ENCODE measurements at places on chromosomes 3 and 15.

- DNase-seq = no peak
Measured at GRCh38 chr3:27356976-27357375, 12.2 kb downstream of the NEK10 start.

DNA sequence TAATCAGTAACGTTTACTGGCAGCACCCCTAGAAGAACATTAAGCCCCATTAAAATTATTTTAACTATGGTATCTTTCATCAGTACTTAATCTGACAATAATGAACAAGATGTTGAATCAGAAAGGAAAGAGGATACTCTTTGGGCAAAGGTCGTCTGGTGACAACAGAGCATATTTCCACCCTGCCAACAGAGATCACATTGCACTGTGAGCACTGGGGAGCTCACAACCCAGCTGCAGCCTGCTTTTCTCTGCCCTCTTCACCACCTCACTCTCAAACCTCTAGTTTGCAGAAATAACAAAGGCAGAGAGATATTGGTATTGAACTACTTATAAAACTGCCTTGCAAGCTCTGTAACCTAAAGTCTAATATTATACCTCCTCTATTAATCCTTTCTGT lies 130.0 kb downstream of the FBN1 start:
- DNase-seq = no peak

DNA sequence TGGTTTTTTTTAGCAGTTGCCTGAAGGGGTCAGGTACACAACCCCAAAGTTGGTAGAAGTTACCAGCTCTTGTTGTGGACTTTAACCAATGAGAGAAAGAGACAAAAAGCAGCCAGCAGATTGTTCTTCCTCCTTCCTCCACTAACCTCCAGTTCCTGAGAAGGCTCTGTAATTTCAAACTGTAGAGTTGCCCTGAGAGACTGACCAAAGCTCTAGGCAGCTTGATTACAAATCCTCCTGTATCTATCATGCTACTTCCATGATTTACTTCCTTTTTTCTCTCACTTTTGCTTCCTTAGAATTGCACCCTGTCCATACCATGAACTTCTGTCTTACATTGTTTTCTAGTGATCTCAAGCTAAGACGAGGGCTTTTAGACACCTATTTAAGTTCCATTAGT lies 29.2 kb downstream of the NSUN3 start:
- DNase-seq = no peak

- DNase-seq = no peak
Measured at GRCh38 chr3:77726517-77726916, 686.6 kb downstream of the ROBO2 start.

- no peak for DNase-seq
Measured at GRCh38 chr3:127475975-127476705, 114.4 kb downstream of the TPRA1 start.

GRCh38 chr15:83809345-83809744 lies 155.4 kb downstream of the ADAMTSL3 start:
- no peak for DNase-seq

DNA sequence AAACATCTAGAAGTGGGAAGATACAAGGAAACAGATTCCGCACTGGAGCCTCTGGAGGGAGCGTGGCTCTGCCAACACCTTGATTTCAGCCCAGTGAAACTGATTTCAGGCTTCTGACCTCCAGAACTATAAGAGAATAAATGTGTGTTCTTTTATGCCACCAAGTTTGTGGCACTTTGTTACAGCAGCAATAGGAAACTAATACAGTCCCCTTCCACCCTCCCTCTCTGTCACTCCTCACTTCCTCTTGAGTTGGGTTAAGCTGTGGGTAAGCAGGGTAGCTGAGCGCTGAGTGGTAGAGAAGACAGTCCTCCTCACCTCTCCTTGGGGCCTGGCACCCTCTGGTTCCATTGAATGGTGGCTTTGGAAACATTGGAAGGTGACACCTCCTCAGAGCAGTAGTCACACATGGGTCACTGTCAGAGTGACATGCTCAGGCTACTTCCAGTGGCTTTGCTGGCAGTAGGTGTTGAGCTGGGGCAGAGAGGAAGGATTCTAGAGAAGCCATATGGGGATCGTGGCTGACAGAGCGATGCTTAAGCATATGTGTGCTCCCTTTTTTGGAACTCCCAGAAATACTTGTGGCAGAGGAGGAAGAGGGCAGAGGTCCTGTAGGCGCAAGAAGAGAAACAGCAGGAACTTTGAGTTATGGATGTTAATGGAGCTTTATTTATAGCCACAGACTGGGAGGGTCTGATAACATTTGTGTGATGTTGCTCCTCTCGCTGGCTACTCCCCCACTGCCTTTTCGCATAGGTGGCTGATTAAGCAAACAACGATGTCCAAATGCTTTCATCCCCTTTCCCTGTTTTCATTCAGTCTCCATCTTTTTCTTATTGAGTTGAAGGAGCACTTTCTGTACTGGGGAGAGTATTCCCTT lies 14.8 kb upstream of the HCN4 start:
- DNase-seq = no peak

DNA sequence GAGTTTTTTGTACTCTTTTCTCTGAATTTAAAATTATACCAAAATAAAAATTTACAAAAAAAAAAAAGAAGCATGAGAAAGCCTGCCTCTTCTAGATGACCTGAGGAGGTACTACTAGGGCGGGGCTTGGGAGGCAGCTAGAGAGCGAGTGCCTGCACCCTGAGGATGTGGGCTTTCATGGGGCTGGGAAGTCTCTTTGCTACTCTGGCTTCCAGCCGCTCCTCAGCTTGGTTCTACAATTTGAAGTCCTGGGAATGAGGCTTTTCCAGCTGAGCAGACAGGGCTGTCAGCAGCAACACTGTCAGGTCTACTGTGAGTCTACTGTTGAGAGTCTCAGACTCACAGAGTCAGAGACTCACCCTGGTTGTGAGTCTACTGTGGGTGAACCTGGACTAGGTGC lies 8.2 kb upstream of the PSTPIP1 start:
- DNase-seq = no peak

DNA sequence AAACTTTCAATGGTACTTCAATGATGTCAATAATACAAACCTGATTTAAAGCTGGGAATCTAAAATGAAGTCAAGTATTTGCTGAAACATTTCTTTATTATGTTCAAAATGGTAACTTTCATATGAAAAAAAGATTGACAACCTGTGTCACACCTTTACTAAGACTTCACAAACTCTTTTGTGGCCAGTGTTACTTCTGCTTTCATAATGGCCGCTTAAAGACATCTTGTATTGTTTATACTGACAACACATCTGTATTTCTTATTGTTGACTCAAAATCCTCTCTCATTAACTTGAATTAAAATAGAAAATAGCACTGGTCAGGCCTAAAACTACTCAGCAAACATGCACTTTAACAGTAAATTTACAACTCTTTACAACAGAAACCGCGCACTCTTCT lies 312.3 kb upstream of the CNTN6 start:
- DNase-seq = no peak

GRCh38 chr15:75065467-75065850 lies 42.1 kb downstream of the PPCDC start:
- no peak for DNase-seq

GRCh38 chr3:29319798-29320197 lies 38.9 kb downstream of the RBMS3 start:
- no peak for DNase-seq

DNA sequence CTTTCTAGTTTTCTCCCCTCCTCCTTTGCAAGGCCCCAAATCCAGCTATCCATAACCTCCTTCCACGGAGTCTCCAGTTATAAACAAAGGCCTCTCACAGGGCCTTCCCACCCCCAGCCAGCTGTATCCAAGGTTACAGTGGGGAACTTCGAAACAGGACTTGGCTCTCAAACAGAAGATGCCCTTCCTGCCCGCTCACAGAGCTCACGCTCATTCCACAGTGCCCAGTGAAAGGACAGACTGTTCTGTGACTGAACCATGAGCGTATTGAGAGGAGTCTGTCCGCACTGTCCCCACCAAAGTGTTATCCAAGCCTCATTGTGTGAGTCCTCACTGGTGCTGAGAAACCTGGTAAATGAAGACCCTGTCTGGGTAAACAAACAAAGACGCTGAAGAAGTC lies 35.4 kb downstream of the ARHGAP31 start:
- DNase-seq = no peak

DNA sequence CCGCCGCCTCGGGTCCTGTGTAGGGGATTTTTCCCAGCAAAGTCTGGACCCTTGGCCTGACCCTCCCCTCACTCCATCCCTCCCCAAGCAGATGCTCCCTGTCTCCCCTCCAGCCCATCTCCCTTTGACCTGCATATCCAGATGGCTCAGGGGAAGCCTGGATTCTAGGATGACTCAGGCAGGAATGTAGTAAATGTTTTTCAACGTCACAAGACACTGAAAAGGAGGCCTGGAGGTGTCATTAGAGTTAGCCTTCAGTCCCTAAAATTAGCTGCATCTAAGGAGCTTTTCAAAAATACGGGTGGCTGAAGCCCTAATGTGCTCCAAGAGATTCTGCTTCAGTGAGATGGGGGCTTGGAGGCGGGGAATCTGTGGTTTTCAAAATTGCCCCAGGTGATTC lies 7.2 kb downstream of the ACAN start:
- no peak for DNase-seq

DNA sequence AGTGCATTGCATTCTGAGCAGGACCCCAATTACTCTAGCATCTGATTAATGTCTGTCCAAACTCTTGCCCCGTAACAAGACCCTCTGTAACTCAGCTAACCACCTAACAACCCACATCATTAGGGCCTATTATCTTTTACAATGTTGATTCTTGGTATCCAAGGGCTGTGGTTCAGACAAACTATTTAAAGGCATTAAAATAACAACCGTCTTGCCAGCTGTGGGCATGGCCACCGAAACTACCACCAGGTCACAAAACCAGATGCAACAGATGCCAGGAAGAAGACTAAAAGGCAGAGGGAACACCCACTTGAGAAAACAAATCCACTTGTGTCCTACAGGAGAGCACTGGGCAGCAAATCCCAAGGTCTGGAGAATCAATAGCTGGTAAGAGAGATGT lies 262.9 kb downstream of the ERC2 start:
- no peak for DNase-seq

- DNase-seq = no peak
Measured at GRCh38 chr15:55360256-55360655, 41.2 kb downstream of the PIGB start.

- no peak for DNase-seq
Measured at GRCh38 chr3:62805580-62806277, 69.5 kb downstream of the CADPS start.

DNA sequence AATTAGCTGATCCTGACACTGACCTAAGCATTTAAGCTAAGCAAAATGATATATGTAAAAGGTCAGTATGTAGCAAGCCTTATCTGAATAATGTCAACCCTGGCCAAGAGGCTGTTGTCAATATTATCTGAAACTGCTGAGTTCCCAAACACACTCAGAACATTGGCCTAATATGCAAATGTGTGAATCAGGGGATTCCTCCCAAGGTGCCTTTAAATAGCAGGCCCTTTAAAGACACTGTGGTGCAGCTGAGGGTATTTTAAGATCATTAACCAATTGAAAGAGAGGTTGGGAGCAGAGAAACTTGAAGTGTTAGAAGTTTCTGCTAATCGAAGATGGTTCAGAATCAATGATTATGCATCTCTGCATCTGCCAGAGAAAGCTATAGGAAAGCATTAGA lies 207.0 kb downstream of the NTRK3 start:
- DNase-seq = no peak

- DNase-seq = no peak
Measured at GRCh38 chr15:57562196-57562769, 29.4 kb upstream of the MYZAP start.

- no peak for DNase-seq
Measured at GRCh38 chr3:34675383-34676120, 877.1 kb downstream of the PDCD6IP start.

GRCh38 chr15:60035344-60035743 lies 31.2 kb downstream of the FOXB1 start:
- no peak for DNase-seq
